ENCODE measurements at places on chromosomes 13 and 19.

- no peak for DNase-seq
These were observed 11.1 kb upstream of the ZNF613 start for GRCh38 chr19:51916167-51916566.

GRCh38 chr19:491146-491741 is 5.0 kb upstream of the MADCAM1 start:
- no peak for DNase-seq

- DNase-seq: no peak
These were observed 33.9 kb upstream of the CEACAM8 start for GRCh38 chr19:42628411-42629140.

- no peak for DNase-seq
These were observed 2.1 kb upstream of the FBXO17 start for GRCh38 chr19:38977445-38978325.

DNA sequence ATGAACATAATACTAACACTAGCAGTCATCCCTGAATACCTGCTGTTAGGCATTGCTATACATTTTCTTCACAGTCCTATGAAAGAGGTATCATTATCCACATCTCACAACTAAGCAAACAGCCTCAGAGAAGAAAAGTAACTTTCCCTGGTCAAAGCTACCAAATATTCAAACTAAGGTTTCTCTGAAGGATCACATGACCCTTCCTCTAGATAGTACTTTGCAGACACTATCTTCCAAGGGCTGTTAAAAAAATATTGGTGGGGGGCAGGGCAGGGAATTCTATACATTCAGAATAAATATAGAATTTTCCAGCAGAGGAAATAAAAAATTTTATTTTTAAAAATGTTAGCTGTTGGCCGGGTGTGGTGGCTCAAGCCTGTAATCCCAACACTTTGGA is 3.1 kb downstream of the SLC25A30 start:
- no peak for DNase-seq

DNA sequence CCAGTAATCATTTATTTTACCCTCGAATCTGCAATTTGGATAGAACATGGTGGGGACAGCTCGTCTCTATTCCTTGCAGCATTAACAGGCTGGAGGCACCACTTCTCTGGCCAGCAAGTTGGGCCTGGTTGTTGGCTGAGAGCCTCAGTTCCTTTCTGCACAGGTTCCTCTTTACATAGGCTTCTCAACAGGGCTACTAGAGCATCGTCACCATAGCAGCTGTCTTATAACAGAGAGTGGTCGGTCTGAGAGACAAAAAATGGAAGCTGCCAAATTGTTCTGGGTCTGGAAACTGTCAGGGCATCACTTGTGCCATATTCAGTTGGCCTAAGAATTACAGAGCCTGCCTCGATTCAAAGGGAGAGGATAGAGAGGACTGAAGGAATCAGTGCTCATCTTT is 86.7 kb downstream of the DNAJC15 start:
- DNase-seq: no peak

DNA sequence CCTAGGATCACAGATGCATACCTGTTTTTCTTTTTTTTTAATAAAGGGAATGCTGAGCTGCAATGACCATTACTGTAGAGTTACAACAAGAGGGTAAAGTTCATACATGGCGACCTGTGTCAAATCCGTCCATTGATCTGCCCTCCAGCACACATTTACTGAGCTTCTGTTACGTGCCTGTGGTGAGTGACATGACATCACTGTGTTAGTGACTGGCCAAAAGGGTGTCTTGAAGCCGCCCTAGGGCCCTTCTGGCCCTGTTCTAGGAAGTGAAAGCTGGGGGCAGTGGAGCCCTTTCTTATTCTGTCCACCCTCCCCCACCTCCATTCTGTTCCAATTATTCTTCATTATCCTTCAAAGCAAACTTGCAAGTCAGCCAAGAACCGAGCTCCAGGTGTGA is 66.3 kb downstream of the ZIC5 start:
- DNase-seq: no peak

DNA sequence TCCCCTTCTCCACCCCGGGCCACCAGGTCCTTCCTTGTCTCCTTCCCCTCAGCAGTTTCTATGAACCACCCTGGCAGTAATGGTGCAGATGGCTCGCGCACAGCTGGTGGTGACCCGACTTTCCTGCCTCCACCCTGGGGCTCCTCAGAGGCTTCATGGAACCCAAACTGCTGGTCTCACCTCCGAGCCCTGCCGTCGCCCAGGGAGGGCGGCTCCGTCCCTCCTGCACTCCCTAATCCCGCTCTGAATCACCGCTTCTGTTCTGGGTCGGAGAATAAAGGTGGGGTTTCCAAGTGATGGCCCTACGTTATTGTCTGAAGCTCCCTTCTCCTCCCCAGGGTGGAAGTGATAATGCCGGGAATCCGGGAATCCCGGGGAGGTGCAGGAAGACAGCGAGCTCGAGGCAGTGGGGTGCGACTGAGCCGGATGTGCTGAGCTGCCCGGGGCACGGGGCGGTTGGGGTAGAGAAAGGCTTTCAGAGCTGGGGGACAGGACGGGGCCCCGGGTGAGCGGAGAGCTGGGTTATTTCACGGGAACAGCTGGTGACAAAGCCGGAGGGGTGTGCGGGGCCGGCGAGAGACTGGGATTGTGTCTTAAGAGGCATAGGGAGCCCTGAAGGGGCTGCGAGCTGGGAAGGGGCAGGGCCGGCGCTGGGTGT is 711 bp downstream of the FUT2 start:
- DNase-seq: no peak

DNA sequence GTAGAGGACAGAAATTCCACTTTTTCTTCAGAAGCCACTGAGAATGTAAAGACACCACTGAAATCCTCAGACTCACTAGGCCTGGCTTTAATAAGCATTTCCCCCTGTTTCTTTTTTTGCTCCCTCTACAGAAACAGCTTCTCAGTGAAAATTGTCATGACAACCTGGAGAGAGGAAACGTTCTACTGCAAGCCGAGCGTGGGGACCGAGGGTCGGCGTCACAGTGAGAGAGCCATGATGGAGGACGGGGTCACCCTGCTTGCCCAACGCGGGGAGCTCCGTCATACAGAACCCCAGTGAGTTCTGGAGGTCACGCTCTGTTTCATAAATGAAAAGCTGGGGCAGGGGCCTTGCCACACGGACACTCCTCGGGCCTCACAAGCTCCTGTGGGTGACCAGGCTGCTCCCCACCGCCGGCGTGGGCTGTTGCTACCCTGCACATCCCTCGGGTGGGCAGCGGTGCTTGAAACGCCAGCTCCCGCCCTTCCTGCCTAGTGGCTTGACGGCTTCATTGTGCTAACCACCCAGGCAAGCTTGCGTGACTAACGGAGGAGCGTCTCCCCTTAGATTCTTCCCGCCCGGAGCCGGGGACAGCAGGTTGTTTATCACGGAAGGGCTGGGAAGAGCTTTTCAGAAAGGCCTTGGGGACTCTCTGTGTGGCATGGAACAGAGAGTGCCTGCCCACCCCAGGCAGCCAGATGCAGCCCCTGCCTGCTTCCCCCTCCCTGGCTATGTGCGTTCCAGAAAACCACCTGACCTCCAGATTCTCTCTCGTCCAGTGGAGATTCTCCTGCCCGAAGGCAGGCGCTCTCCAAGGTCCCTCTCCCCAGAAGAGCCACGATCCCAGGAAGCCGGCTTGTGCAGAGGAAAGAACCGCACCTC is 153.6 kb downstream of the KATNAL1 start:
- DNase-seq: no peak

- DNase-seq: no peak
These were observed 72.3 kb upstream of the C1QTNF9B start for GRCh38 chr13:23969647-23970046.

DNA sequence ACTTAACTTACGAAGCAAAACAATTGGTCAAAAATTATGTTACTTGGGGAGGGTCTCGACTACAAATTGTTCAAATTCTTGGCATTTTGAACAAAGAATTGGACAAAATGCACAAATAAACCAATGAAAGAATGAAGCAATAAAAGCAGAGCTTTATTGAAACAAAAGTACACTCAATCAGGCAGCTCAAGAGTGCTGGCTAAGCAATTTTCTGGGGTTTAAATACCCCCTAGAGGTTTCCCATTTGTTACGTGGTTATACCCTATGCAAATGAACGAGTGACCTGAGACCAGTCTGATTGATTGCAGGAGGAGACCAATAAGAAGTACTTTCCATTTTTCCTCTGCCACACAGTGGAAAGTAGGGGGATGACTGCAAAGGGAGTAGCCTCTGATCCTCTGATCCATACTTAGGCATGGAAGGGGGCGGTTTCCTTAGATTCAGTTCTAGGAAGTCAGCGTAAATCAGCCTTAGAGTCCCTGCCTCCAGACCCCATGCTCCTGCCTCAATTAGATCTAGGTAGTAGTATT is 228.6 kb downstream of the EFNB2 start:
- no peak for DNase-seq

DNA sequence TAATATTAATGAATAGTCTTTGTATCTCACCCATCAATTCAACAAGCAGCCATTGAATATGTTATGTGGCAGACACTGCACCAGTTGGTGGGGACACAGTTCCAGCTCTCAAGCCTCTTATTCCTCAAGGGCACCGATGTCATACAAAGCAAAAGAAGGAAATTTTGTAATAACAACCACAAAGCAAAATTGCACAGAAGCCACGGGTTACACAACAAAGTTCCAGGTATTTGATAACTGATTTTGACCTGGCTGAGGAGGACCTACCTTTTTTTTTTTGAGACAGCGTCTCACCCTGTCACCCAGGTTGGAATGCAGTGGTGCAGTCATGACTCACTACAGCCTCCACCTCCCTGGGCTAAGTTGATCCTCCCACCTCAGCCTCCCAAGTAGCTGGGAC is 266.7 kb downstream of the FOXO1 start:
- no peak for DNase-seq

GRCh38 chr13:39959497-39960144 is 304.2 kb downstream of the COG6 start:
- no peak for DNase-seq

- no peak for DNase-seq
These were observed 945.0 kb upstream of the PCDH20 start for GRCh38 chr13:62360609-62361008.

- no peak for DNase-seq
These were observed 205.0 kb downstream of the TSHZ3 start for GRCh38 chr19:31144075-31144870.

DNA sequence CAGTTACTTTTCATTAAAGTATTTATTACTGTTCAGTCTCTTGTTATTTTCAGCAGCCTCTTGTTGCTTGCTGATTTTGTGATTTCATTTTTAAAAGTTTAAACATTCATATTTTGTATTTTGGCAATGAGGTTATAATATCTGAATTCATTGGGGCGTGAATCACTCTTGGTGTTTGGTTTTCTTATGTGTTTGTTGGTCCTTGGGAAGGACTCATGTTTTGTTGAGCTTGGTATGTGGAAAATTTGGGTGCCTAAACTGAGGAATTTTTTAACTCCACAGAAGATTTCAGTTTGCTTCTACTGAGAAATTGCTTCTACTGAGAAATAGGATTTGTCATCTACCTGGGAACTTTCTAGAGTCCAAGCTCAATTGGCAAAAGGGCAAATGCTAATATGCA is 38.2 kb downstream of the PDS5B start:
- no peak for DNase-seq

DNA sequence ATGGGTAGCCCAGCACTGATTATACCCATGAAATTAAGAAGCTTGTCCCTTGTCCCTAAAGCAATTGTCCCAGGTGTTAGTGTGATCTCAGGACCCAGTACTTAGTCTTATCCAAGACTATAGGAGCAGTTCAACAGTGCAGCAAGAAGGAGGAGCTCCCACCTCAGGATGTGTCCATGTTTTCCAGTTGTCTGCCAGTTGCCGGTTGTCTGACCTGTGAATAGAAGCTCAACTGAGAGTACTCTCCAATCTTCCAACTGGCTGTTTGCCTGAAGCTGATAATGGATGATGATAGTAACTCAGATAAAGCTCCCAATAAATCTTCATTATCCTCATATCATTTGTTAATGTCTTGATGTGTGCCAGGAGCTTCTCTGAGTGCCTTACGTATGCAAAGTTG is 107.2 kb upstream of the HTR2A start:
- no peak for DNase-seq

- no peak for DNase-seq
These were observed 1092.3 kb downstream of the EFNB2 start for GRCh38 chr13:105442949-105443699.

- DNase-seq: no peak
These were observed 2.3 kb upstream of the C1QTNF9B start for GRCh38 chr13:23899555-23899954.

DNA sequence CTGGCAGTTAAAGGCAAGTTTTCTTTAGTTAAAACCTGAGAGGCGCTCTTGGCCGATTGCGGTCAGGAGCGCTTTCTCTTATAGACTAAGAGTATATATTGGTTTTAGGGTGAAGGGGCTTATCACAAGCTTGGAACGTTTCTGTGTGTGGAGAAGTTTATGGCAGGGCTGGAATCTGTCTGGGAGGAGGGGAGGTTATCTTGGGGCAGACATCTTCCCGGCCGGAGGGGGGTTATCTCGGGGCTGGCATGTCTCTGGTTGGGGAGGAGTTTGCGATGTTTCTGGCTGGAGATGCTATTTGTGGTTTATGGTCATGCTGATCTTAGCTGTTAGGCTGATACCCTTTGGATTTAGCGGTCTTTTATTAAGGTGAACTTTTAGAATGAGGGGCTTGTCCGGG is 18.3 kb downstream of the KDM4B start:
- no peak for DNase-seq

DNA sequence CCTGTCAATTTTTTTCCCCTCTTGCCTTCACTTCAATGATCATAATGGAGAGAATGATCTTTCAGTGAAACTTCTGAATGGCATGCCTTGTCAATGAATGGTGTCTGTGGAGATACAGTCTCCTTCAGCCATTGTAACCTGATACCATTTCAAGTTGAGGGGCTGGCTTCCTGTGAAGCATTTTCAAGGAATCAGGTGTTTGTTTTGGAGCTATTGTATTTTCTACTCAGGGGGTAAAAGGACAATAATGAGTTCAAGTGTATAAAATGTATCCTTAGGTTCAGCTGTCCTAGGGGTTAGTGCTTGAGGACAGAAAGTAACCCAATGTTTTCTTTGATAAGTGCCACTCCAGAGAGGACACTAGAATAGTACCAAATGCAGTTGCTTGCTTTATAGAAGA is 23.8 kb upstream of the CBY2 start:
- no peak for DNase-seq

DNA sequence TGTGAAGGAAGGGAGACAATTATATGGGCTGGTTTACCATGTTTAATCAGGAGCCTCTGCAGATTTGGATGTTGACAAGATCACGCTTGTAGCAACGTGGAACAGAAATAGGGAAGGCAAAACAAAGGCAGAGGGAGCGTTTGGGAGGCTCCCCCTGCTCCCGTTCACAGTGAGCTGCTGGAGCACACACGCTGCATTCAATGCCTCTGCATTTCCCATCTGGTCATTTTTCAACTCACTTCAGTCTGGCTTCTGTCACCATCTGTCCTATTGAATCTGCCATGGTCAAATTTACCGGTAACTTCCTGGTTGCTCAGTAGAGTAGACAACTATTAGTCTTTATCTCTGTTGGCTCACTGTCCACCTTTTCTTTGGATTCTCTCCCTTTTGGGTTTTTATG is 91.0 kb downstream of the NHLRC3 start:
- DNase-seq: no peak

- no peak for DNase-seq
These were observed 49.7 kb upstream of the EHD2 start for GRCh38 chr19:47663435-47663910.

GRCh38 chr13:114315074-114315785 is 927 bp downstream of the CHAMP1 start:
- DNase-seq: no peak

GRCh38 chr19:17103177-17103576 is 27.6 kb downstream of the MYO9B start:
- no peak for DNase-seq

- no peak for DNase-seq
These were observed 9.6 kb upstream of the TPM4 start for GRCh38 chr19:16066611-16067104.

GRCh38 chr19:44931541-44931940 is 10.5 kb upstream of the APOC4 start:
- DNase-seq: no peak
